ENCODE measurements at places on chromosomes 2 and 18.

DNA sequence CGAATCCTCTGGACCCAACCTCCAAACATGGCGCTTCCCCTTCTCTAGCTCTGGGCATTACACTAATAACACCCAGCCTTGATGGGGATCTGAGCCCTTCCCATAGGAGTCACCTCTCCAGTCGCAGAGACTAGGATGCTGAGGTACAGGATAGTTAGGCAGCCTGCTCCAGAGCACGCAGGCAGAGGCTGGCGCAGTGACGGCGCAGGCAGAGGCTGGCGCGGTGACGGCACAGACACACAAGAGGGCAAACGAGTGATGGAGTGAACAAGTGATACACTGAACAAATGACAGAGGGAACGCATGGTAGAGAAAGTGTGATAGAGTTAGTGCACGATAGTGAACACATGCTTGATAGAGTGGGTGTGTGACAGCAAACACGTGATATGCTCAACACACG is 518.5 kb downstream of the EIPR1 start:
- no peak for DNase-seq

- no peak for DNase-seq
Measured at GRCh38 chr18:31199190-31199769, 36.6 kb upstream of the DSC1 start.

- DNase-seq, result peak; percentile 65
Measured at GRCh38 chr2:45651415-45652089, at the start of gene PRKCE. PRKCE (plus strand) TSS chr2:45651675.

- peak; percentile 64 for DNase-seq
Measured at GRCh38 chr2:8684878-8685696, 3.2 kb downstream of the ID2 start.

- DNase-seq, result no peak
Measured at GRCh38 chr2:10901160-10901939, 10.4 kb upstream of the KCNF1 start.

GRCh38 chr18:74515620-74516231 is 18.6 kb upstream of the CNDP1 start:
- DNase-seq, result no peak

DNA sequence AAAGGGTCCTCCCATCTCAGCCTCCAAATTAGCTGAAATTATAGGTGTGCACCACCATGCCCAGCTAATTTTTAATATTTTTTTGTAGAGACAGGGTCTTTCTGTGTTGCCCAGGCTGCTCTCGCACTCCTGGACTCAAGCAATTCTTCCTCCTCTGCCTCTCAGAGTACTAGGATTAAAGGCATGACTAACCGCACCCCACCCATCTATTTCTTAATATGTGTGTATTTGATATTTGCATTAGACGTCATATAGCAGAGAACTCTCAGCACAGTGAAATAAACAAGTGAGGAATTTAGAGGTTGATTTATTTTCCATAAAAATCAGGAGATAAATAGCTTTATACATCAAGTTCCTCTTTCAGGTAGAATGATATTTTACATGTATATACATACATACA is 213.5 kb downstream of the FSIP2 start:
- DNase-seq, result no peak

GRCh38 chr2:221104361-221104811 is 467.7 kb downstream of the EPHA4 start:
- no peak for DNase-seq

DNA sequence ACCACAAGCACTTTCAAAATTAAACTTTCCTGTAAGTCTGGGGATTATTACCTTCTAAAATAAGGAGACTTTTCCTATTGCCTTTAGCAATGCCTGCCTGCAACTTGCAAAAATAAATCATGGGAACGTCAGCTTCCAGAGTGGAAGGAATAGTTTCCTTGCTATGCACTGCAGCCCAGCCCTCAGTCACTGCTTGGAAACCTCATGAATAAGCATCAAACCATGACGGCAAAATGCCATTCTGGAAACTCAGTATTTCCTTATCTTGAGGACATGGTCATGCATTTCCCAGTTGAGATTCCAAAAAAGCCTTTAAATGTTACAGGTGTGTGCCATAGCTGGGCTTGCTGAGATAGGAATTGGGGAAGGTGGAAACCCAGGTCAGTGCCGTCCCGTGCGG is 84.2 kb upstream of the OTOS start:
- no peak for DNase-seq

- no peak for DNase-seq
Measured at GRCh38 chr2:161306919-161307318, 1.3 kb upstream of the PSMD14 start.

DNA sequence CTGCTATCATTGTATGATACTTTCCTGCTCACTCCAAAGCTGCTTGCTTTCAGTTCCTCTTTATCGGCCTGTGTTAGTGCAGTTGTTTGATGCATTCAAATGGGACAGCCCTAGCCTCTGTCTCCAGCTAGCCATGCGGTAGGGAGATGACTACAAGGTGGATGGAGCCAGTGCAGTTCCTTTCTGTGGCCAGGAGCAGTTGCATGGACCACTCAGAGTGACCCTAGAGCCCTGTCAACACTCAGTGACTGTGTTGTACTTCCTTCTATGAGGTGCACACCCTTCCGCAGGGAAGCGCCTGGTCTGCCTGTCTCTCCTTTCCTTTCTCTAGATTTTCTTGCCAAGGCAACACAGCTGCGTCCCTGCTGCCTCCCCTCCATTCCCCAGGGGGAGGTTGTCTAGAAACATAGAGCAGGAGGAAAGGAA is 33.8 kb downstream of the KCNS3 start:
- DNase-seq, result no peak

DNA sequence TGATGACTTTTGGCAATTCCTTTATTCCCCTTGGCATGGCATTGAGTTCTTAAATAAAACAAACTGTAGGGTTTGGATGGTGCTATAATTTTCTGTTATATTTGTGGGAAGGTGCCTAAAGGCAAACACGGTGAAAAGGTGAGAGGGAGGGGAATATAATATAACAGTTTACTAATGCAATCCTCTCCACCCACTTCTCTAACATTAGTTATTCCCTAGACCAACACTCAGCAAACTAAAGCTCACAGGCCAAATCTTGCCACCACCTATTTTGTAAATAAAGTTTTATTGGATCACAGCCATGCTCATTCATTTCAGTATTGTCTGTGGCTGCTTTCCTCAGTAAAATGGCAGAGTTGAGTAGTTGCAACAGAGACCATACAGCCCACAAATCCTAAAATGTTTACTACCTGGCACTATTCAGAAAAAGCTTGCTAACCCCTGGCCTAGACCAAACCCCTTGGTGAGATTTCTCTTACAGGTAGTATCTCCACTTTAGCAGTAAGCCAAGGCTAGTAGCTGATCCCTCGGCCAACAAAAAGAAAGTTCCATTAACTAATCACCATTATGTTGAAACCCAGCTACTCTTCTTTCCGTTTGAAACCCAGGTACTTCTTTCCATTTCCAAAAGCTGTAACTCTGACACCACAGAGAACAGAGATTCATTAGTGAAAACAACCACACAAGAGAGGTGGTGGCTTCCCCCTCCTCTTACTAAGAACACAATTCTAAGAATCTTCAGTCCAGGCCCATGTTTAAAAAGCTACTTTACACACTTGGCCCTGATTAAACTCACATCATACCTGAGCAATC is 136.1 kb upstream of the CHAC2 start:
- DNase-seq, result no peak

- no peak for DNase-seq
Measured at GRCh38 chr2:119693567-119693966, 14.6 kb downstream of the TMEM177 start.

DNA sequence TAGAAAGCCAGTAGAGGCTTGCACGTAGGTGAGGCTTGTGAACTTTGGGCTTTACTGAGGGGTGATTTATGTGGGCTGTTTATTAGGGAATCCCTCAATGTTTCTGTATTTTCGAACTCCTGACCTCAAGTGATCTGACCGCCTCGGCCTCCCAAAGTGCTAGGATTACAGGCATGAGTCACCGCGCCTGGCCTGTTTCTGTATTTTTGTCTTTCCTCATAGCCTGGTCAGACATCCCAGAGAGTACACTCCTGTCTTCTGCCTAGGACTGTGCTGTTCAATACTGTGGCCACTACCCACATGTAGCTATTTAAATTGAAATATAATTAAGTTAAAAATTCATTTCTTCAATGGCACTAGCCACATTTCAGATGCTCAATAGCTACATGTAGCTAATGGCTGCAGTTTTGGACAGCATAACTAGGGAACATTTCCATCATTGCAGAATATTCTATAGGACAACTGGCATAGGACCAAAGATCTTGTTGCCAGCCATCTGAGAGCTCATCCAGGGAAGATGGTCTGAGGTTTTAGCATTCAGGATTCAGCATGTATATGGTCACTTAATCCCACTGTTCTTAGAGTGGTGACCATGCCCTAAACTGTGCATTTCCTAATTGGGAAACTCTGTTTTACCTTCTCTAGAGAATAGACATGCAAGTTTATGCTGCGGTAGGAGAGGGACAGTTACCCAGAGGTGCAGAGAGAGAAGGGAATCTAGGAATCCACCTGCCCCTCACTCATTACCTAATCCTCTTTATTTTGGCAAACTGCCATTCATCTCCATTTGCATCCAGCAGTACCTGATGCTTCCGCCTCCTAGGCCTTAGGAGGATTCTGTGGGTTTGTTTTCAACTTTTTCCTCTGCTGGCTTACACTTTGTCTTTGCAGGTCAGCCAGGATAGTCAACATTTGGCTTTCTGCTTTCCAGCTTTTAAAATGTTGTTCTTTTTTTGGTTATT is 64.4 kb downstream of the LCLAT1 start:
- DNase-seq, result no peak

GRCh38 chr2:152127628-152128027 is 28.8 kb upstream of the CACNB4 start:
- no peak for DNase-seq

DNA sequence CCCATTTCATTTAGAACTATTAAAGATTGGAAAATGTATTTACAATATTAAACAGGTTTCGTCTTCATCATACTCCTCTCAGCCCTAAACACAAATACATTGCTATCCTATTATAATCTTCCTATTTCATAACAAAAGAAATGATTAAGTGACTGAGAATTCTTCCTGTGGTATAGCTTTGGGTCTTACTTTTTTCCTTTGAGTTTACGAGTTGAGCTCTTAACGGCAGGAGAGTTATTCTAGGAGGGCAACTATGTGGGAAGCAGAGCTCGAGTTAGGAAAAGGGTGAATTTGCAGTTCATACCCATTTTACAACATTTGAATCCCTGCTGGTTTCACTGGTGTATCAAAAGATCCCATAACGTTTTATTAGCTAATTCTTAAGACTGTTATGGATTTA is 105.0 kb downstream of the FIGN start:
- DNase-seq, result no peak

DNA sequence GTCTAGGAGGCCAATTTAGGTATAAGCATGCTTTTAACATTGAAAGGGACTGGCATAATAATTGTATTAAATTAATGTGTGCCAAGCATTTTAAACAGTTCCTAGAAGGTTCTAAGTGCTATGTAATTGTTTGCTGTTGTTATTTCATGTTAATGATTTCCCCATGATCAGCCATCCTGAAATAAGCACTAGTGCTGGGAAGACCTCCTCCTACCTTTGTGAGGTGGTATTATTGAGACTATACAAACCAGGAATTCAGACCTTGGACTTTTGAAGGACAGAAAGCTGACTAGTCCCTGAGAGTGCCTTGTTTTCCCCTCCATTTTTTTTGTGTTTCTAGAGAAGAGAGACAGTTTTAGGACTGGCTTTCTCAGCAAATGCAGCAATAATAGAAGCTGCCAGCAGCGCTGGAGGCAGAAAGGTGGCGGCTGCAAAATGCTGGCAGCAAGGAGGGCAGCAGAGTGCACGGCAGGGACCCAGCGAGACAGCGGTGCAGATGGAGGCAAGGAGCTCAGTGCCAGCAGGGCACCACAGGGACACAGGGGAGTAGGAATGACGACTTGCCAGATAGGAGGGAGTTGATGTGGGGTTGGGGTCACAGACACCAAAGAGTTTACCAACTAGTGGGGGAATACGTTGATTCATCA is 25.3 kb downstream of the NABP1 start:
- DNase-seq, result no peak

DNA sequence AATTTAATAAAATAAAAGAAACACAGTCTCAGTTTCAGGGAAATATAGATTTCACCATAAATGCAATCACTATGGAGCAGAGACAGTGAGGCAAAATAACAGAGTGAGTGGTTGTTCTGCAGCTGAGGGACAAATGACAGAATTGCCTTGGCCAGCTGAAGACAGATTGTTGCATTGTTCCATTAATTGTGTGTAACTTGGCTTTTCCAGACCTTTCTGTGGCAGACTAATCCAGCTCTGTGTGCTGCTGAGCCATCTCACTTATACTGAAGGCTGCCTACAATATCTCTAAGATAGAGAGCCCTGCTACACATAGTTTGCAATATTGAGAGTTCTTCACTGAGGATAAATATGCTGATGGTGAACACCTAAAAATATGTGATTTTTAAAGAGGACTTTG is 11.5 kb downstream of the LRRTM1 start:
- DNase-seq, result no peak

DNA sequence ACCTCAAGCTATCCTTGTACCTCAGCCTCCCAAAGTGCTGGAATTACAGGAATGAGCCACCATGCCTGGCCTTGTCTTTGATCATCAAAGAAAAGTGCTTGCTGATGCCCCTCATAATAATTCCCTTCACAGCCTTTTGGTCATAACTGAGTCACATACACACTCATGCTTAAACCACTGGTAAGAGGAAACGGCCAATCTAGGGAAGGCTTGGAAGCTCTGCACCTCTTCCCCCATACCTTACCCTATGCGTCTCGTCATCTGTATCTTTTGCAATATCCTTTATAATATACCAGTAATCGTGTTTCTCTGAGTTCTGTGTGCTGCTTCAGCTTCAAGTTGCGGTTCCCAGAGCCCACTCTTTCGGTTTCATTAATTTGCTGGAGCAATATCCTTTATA is 4.8 kb upstream of the RNF138 start:
- DNase-seq, result no peak

- DNase-seq, result no peak
Measured at GRCh38 chr2:1964659-1965058, 220.3 kb upstream of the PXDN start.

- DNase-seq, result no peak
Measured at GRCh38 chr2:54065411-54065810, 50.0 kb upstream of the ACYP2 start.

DNA sequence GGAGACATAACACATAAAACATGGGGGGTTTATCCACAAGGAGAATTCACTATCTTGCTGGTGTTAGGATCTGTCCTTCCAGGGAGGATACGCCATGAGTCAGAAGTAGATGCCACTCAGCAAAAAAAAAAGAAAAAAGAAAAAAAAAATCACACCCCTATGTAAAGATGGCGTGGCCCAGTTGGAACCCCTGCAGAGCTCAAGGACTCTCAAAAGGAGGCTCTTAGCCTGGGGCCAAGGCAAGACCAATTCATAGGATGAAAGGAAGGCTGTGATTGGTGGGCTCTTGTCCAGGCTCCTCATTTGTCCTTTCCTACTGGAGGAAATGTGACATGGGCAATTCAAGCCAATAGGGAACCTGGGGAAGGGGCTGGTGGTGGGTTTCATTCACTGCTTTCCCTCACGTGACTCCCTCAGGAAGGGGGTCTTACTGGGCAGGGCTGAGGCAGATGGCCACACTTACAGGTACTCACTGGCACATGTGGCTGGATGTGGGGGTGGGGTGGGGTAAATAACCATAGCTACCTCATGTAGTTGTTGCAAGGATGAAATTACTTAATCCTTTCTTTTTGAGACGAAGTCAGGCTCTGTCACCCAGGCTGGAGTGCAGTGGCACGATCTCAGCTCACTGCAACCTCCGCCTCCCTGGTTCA is 38.7 kb upstream of the HAAO start:
- no peak for DNase-seq

GRCh38 chr2:149422337-149422990 is 92.1 kb downstream of the LYPD6 start:
- no peak for DNase-seq

GRCh38 chr2:240629968-240630770 is 4.9 kb downstream of the GPR35 start:
- no peak for DNase-seq
